Stimulated activated CD8-positive, alpha-beta memory T cell treated with anti-CD3 and anti-CD28 coated beads, Interleukin-7, amount 100 ng/mL, for 1 hour (primary cell): ENCODE measurements at places on chromosomes 3 and 15.

DNA sequence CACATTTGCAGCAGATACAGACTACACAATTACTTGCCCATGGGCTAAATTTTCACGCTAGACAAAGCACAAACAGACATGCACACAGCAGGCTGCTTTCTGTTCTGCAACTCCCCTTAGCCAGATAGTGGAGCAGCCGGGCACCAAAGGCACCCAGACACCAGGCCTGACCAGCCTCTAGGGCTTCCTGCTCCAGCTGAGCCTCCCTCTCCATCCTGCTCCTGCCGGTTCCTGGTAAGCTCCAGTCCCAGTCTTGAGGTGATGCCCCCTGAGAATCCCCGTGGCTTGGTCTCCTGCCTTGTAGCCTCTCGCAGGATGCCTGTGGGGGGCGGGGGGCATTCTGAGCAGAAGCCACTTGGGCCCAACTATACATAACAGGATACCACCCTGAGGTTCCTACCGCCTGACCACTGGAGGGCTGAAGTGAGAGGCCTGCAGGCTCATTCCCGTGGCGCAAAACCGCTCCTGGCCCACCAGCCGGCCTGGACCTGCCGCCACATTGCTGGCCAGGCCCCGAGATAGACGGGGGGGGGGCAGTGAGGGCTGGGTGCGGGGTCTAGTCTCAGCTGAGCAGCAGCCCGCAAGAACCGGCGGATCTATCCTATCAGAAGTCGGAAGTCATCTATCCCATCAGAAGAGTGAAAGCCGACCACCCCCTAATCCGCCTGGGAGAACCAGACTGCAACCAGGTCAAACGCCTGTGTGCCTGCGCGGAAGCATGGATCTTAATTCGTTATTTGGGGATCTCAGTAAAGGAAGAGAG is 3.9 kb downstream of the FOXL2 start:
- DNase-seq = no peak

- no peak for DNase-seq
Measured at GRCh38 chr3:129226374-129226773, 23.0 kb upstream of the COPG1 start.

DNA sequence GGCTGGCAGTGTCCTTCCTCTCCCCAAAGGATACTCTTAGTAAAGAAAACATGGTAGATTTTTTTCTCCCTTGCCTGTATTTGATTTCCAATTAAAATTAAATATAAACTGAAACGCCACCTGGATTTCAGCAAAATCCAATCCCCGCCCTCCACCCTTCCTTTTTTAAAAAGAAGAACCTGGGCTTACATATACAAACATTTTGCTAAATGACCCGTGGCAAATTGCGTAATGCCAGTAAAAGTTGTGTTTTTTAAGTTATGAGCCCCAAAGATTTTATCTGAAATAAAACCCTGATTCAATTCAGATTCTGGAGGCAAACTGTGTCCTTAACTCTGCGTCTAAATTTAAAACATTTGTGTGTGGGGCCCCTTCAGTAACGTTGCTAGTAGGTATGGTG is 403.0 kb downstream of the FOXP1 start:
- no peak for DNase-seq

GRCh38 chr15:74613089-74613952 is 2.3 kb upstream of the CLK3 start:
- DNase-seq = no peak

DNA sequence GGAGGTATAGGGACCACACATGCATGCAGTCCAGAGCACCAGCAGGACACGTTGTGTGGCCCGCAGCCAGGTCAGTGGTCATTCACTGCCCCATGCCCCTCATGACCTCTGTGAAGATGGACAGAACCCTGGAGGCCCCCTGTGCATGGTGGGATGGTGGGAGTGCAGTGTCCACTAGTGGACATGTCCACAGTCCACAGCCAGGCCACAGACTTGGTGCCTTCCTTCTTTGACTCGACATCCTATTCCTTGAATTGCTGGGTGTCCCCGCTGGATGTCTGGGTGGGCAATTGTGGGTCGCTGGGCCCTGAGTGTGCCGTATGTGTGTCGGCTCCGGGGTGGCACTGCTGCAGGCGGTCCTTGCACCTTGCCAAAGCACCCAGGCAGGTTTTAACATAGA is 35.7 kb downstream of the KLF15 start:
- no peak for DNase-seq

GRCh38 chr15:87293031-87293430 is 963.5 kb downstream of the NTRK3 start:
- no peak for DNase-seq

DNA sequence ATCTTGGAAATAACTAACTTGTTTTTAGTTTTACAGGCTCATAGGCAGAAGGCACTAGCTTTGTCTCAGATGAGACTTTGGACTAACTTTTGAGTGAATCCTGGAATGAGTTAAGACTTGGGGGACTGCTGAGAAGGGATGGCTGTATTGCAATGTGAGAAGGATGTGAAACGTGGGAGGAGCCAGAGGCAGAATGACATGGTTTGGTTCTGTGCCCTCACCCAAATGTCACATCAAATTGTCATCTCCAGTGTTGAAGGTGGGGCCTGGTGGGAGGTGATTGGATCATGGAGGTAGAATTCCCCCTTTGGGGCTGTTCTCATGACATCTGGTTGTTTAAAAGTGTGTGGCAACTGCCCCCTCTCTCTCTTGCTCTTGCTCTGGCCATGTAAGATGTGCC is 28.8 kb upstream of the CCDC50 start:
- no peak for DNase-seq

DNA sequence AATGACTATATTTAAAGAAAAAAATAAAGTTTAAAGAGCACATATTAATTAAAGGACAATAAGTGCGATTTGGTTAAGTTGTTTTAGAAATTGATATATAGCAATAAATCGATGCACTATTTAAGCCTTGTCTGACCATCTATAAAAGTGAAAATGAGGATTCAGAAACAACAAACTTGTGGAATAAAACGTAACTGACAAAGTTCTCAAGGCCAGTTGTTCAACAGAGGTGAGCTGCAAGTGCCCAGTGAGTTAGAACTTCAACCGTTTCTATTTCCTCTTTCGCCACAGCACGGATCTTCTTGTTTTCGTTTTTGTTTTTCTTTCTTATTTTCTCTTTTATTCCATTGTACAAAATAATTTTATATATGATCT is 724.9 kb upstream of the ARRDC4 start:
- no peak for DNase-seq

DNA sequence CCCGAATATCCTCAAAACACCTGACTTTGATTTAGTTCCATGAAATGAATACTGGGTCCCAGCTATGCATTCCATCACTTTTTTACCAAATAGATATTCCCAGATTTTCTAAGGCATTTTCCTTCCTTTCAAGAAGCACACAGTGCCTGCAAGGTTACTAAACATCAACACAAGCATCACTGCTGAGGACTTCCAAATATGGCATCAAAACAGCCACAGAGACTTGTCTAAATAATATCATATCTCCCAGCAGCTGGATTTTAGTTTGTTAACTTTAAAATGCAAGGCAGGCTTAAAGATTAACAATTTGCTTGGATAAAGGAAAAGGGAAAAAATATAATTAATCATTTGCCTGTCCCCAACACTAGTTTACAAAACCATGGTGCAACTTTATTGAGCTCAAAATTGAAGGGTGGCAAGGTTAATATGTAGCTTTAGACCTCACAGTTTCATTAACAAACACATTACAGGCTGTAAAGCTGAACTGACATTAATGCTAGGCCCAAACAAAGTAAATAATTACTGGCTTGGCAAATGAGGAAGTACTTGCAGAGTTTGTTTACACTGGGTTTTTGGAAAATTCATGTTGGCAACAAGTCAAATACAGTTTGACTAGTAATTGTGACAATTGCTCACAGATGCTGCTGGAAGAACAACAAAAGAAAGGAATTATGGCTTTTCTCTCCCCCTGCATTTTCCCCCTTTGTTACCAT is 401.7 kb upstream of the CDIN1 start:
- no peak for DNase-seq

GRCh38 chr3:9583792-9584191 is 30.2 kb upstream of the LHFPL4 start:
- DNase-seq = no peak

- DNase-seq = no peak
Measured at GRCh38 chr3:45064512-45065372, 38.6 kb downstream of the CLEC3B start.

- no peak for DNase-seq
Measured at GRCh38 chr15:44712346-44713005, 1.2 kb downstream of the B2M start.

GRCh38 chr15:93028632-93029213 is 60.3 kb downstream of the RGMA start:
- no peak for DNase-seq

- no peak for DNase-seq
Measured at GRCh38 chr3:62367763-62368195, 5.6 kb downstream of the FEZF2 start.

DNA sequence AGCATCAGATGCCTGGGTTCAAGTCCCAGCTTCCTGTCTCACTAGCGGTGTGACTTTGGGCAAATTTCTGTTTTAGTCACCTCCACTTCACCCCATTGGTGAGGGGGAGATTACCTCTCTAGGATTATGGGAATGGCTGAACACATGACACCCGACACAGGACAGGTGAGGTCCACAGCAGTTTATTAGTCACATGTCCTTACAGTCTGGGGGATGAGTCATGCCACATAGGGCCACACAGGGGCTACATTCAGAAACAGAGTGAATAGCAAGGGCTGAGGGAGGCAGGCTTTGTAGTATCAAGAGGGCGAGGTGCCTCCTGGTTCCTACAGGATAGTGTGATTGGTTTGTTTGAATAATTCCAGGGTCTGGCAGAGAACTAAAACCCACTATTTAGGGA is 15.2 kb upstream of the ITGA11 start:
- no peak for DNase-seq

GRCh38 chr15:71749500-71749899 is 60.9 kb upstream of the NR2E3 start:
- no peak for DNase-seq

DNA sequence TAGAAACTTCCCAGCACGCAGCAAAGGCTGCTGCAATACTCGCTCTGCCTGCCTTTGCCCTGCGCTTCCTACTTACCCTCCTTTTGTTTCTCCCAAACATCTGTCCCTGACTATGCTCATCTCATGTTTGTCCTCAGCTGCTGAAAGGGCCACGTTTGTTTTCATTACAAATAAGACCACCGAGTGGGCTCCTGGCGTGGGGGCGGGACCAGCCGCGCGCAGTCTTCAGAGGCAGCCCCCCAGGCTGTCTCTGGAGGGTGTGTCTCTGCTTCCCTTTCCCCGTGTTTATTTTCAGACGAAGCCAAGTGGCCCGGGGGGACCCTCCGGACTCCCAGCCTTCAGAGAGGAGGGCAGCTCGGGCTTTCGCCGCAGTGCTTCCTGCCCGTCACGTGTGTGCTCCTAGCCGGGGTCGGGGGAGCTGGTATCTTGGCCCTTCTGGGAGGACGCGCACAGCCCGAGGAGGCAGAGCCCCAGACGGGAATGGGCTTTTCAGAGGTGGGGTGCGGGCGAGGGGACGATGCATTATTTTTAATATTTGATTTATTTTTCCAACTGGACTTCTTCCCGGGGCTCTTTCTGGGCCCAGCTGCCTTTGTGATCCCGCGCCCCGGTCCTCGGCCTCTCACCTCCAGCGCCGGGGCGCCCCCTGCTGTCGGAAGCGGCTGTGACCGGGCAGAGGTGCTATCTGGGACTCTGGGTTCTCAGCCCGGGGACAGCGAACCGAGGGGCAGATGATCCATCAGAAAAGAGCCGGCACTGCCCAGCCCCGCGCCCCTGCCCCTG is 70.0 kb upstream of the CGNL1 start:
- peak; percentile 60 for DNase-seq

DNA sequence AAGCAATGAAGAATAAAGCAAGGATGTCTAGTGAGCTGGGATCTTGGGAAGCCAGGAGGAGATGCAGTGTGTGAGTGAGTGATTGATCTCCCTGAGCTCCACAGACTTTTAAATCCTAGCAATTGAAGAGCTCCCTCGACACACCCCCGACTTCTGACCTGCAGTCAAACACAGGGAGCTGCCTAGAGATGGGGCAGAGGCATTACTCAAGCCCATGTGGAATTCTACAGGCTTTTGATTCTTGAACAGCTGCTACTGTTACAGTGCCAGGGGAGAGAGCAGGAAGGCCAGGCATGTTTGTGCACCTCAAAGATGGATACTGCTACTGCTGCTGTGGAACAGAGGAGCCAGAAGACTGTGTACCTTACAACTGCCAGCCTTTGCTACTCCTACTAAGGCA is 1403.1 kb upstream of the ALCAM start:
- DNase-seq = no peak

- no peak for DNase-seq
Measured at GRCh38 chr15:61049934-61050333, 179.2 kb downstream of the RORA start.

GRCh38 chr3:40913641-40914040 is 285.7 kb upstream of the CTNNB1 start:
- DNase-seq = no peak

GRCh38 chr15:24269166-24269571 is 406.4 kb upstream of the NPAP1 start:
- DNase-seq = no peak

DNA sequence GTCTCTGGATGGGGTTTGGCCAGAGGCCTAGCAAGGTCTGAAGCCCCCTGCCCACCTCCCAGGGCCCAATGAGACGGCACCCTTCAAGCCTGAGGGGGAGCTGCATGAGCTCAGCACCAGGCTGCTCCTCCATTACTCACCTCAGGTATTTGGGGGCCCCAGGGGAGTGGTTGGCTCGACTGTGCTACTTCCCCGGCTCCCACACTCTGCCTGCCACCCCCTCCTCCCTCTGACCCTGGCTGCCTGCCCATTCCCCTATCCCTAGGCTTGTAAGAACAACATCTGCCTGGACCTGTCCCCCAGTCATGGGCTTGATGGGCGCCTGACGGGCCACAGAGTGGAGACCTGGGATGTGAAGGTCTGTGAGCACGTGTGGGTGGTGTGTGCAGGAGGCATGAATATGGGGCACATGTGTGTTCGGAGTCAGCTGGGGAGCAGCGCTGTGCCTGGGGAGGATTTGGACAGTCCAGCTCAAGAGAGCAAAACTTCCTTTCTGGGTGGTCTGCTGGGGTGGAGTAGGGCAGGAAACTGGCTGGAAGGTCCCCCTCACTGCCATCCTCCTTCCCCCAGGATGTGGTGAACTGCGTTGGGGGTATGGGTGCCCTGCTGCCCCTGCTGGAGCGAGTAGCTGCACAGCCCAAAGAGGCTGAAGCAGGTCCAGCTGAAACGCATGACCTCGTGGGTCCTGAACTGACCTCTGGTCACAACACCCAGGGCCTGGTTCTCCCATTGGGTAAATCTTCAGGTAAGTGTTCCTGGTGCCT is 17.4 kb downstream of the NBEAL2 start:
- DNase-seq = no peak

GRCh38 chr3:178507507-178508442 is 28.5 kb upstream of the KCNMB2 start:
- no peak for DNase-seq

DNA sequence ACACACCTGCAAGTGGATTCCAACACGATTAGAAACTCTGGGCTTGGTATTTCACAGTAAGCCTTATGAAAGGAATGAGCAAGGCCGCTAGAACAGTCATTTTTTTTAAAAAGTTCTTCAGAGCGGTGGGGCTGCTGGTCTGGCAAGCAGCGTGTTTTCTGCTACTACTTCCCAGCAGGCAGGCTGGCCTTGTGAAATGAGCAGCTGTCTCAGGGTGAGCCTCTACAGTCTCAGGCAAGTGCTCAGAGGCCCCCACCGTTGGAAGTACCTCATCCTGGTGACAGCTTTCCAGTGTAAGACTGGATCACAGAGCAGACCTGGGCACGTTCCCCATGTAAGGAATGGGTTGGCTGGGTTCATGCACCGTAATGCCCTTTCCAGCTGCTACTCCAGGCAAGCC is 119.2 kb downstream of the LRIG1 start:
- DNase-seq = no peak
